OCI-LY7 (cell line): ENCODE measurements at places on chromosomes 4 and X. TPM values are rescaled to one million over a fixed set of nuclear protein-coding genes. Genes with fewer than 3 reads are reported as not detected.

GRCh38 chrX:87515836-87516235 is 1.8 kb upstream of the KLHL4 start:
- no peak for DNase-seq

DNA sequence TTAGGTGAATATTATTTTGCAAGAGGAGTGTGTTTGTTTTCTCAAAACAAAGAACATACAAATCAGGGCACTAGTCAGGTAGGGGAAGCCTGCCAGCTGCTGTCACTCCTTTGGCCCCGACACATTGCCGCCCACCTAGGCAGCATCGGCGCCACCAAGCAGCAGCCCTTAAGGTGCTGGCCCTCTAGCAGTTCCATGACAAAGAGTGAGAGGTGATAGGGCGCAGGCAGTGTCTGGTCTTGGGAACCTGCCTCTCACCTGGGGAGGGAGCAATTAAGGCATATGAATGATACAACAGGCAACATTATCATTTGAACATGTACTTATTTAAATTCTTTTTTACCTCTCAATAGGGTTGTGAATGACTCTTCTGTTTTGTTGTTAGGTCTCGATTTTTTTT is 135.1 kb downstream of the PLS3 start:
- no peak for DNase-seq

- no peak for DNase-seq
These were observed 185.7 kb upstream of the TBL1X start for GRCh38 chrX:9279234-9279544.

GRCh38 chr4:111776561-111776960 is 368.7 kb upstream of the FAM241A start:
- DNase-seq = no peak

- DNase-seq = no peak
These were observed 821 bp downstream of the SLITRK2 start for GRCh38 chrX:145818186-145819113.

- no peak for DNase-seq
These were observed 12.2 kb downstream of the TRPC3 start for GRCh38 chr4:121939690-121940089.

DNA sequence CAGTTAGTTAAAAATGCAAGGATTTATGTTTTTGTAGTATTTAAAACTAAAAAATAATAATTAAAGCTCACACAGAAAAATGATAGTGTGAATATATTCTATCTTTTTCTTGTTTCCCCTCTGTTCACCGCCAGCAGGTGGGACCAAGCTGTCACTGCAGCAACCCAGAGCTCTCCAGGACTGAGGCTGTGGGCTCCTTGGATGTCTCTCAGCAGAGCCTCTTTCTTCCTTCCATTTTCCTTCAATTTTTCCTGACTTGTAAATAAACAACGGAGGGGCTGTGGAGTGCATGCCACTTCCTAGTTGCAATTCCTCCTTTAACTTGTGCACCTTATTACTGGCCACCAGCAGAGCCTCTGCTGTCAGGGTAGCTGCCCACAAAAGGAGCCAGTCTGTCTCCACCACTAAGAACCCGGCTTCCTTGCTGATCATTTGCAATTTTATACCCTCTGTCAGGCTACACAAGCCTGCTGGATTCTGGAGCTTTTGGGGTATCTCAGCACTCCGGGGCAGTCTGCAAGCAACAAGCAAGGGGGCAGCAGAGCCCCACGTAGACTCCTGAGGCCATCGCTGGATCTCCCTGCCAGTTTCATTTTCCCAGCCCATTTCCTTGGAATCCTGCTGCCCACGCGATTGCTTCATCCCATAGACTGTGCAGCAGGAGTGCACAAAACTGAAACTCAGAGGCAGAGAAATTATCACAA is 1467.4 kb downstream of the C4orf33 start:
- no peak for DNase-seq

DNA sequence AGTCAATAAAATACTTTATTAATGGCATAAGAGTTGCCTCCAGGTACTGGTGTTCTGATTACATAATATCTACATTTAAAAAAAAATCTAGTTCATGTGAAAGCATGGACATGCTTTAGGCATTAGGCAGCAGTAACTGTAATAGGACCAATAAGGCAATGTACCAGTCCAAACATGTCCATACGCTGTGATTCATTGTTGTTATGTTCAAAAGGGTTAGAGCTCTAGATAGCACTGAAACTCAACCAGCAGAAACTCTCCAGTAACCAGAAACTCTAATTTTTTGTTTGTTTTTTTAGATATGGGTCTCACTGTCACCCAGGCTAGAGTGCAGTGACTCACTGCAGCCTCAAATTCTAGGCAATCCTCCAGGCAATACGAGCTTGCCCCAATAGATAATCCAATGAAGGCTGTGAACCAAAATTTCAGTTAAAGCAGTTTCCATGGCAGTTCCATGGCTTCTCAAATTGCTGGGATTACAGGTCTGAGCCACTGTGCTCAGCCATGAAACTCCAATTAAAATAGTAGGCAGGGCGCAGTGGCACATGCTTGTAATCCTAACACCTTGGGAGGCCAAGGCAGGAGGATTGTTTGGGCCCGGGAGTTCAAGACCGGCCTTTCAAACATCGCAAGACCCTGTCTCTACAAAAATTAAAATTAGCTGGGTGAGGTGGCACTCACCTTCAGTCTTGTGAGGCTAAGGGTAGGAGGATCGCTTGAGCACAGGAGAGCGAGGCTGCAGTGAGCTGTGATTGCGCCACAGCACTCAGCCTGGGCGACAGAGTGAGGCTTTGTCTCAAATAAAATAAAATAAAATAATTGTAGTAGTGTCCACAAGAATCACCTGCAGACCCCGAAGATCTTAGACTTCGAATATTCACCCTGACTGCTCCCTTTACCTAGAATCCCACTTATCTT is 36.3 kb downstream of the MGARP start:
- DNase-seq = no peak

DNA sequence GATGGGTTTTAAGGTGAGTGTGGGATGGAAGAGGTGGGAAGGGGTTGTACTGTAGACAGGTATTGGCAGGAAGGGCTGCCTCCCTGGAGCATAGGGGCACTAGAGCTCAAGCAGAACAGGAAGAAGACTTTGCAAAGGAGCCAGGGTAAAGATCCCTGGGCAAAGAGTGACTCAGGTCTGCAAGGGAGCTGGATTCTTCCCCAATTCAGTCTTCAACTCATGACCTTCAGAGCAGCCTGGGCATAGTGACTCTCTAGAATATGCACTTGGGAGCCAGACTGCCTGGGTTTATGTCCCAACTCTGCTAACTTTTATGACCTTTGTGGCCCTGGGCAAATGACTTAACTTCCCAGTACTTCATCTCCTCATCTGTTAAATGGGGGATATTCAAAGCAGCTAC is 4.0 kb downstream of the LONRF3 start:
- no peak for DNase-seq

- no peak for DNase-seq
These were observed 58.5 kb downstream of the ANTXR2 start for GRCh38 chr4:80014531-80014930.

DNA sequence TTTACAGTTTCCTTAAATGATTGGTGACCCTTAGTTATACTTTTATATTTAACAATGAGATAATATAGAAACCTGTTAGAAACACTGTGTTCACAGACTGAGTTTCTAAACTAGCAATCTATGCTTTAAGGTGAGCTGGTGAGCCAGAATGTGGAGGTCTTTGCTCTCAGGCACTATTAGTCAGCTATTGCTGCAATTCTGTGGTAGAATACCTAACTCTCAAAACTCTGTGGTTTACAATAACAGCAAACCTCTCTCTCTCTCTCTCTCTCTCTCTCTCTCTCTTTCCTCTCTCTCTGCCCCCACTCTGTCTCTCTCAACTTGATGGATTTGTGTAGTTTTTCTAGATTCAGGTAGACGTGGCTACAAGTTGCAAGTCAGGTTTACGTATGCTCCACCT is 17.6 kb upstream of the LCORL start:
- no peak for DNase-seq

DNA sequence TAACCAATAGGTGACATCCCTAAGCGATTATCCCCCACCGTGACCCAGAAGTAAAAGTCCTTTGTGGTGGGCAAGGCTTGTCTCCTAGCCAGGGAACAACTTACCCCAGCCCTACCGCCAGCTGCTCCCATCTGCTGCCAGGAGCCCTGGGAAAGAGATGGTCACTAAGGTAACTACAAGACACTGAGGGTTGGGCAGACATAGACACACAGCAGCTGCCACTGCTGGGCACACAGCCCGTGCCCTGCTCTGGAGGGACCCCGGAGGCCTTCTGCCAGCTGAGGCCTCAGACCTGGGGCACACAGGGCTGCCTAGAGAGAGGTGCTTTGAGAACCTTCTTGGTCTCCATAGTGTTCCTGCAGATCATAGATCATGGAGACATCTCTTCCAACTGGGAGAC is 53.0 kb upstream of the PROM1 start:
- no peak for DNase-seq

DNA sequence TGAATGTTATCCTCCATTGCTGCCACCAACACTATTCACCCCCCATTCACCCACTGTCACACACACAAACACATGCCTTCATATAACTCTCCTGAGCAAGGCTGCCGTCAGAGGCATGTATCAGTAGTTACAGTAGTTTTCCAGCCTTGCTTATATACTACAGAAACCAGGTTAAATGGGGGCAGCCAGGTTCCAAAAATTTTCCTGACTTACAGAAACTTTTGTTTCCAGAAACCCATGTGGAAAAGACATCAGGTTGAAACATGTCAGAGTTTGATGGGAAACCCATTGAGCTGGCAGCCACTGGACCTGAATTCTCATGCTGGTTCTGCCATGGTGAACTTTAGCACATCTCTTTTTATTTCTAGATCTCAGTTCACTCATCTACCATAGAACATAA is 64.0 kb downstream of the COX18 start:
- DNase-seq = no peak

- DNase-seq = no peak
These were observed 109.3 kb upstream of the TBC1D9 start for GRCh38 chr4:140865253-140866217.

- no peak for DNase-seq
These were observed 2.8 kb upstream of the AMTN start for GRCh38 chr4:70515367-70516250.

DNA sequence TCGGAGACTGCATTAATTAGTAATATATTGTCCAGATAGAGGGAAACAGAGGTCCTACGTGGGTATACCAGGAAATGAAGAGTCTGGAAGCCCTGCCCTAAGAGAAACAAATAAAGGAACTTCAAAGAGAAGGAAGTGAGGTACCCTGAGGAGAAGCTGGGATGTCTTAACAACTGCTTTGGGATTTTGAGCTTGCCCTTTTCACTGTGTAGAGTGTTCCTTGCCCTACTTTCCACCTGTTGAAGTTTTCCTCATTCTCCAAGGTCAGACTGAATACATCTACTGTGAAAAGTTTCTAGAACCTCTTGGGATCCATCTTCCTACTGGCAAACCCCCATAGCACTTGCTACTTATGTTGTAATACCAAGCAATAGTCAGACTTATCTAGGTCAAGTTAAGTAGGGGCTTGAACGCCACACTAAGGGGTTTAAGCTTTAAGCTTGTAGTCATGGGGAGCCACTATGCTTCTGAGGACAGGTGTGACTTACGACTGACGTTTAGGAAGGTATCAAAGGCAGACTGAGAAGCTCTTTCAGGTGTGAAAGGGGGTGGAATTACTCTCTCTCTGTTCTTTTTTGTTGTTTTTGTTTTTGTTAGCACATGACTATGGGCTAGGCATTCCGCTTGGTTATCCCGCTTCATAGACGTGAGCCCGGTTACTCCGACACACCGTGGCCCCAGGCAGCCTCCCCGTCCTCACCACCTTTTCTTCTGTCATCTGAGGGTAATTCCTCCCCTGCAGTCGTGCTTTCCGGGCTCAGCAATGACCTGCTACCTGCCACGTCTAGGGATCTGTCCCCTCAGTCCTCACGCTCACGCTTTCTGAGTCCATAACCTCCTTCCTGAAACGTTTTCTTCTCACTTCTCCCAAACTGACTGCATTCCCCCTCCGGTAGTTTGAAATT is 959 bp upstream of the REST start:
- DNase-seq = no peak

DNA sequence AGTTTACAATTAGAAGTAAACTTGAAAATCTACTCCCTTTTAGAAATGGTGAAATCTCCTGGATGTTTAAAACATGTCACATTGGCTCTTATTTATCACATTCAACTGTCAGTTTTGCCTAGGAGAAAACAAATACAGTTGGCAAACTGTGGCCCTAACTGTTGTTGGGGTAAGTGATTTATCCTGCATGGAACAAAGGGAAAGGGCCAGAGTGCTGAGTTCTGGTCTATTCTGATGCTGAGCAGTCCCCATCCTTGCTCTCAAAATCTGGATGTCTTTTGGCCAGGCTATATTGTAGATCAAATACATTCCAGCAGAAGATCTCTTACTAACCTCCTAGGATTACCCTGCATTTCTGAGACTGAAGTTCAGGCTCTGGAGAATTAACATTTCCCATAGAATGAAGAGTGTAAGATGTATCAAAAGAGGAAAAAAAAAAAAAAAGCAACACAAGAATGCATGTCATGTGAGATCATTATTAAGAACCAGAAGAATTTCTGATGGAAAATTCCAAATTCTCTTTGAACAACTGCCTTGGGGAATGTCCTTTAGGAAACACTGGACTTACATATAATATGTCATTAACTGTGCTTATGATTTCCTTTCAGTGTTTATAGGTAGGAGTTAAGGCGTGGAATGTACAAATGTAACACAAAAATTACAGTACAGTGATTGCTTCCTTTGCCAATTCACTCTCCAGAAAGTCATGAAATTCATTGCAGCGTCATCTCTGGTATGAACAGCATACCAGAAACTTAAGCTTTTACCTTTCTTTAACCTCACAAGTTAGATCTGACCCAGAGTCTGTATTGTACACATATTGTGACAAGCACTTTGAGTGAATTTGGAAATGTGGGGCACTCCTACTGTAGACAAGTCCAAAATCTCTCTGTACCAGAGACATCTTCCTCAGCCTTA is 1012.5 kb upstream of the LCORL start:
- DNase-seq = no peak

DNA sequence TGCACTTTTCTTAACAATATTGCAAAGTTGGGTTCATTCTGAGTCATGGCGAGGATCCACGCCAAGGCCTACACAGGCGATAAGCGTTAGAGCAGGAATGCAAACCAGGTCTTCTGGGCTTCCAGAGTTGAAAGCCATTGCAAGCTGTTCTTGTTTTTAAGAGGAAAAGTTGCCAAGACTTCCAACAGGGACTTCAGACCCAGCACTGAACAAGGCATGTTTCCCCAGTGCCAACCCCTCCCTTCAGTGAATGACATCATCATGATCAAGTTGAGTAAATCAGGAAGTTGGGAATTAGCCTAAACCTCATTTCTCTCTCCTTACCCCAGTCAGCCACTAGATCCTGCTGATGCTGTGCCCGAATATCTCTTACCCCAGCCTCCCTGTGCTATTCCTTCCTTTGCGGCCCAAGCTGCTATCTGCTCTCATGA is 355.1 kb downstream of the HS3ST1 start:
- DNase-seq = no peak

Gene LUZP4
- not detected in 2 replicates for total RNA-seq

Gene CT45A5
- total RNA-seq = not detected in 2 replicates

Gene GPR173
- 8.7 and 10.1 TPM in 2 replicates for total RNA-seq

Gene HPSE
- total RNA-seq = 2.4 and 3.0 TPM in 2 replicates

Gene GPR119
- not detected in 2 replicates for total RNA-seq

Gene BGN
- not detected in 2 replicates for total RNA-seq

Gene PNMA5
- total RNA-seq = not detected in 2 replicates

Gene SMIM10
- total RNA-seq = 0.96 and 1.5 TPM in 2 replicates

Gene RADX
- total RNA-seq = 34.0 and 35.7 TPM in 2 replicates

Gene ATOH1
- total RNA-seq = not detected in 2 replicates

Gene AVPR2
- total RNA-seq = 0.46 TPM in 1 of 2 replicates, not detected in the other

Gene RS1
- total RNA-seq = not detected in 2 replicates
